Fibroblast of lung (primary cell): ENCODE measurements at places on chromosomes 11 and 22.

DNA sequence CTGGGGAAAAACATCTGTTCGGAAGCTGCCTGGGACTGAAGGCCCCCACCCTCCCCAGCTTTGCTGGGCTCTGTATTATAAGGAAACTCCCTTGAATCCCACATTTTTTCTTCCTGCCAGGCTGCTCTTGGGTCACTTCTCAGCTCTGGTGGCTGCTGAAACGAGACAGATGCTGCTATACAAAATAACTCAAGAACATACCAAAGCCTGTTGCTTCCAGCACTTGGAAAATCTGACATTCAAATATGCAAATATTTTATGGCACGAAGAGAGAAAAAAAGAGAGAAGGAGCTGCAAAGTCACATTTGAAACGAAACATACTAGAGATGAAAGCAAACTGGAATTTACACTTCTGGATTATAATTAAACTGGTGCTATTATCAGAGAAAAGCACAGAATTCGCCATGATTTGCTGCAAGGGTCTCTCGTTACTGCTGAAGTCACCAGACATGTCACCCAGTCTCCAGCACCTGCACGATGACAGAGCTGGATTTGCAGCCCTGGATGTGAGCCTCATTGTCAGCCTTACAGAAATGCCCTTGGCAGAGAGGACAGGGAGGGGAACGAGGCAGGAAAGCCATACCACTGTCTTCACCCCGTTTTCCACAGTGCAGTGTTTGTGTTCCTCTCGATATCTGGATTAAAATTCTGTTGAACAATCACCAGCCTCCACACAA, 47.9 kb upstream of the IGSF9B start:
- H3K36me3 ChIP-seq = no peaks in the 10 kb centered on the region
- H3K4me3 ChIP-seq = no peak overlapping the region
- H3K27ac ChIP-seq = no peak overlapping the region
- no peak for DNase-seq

DNA sequence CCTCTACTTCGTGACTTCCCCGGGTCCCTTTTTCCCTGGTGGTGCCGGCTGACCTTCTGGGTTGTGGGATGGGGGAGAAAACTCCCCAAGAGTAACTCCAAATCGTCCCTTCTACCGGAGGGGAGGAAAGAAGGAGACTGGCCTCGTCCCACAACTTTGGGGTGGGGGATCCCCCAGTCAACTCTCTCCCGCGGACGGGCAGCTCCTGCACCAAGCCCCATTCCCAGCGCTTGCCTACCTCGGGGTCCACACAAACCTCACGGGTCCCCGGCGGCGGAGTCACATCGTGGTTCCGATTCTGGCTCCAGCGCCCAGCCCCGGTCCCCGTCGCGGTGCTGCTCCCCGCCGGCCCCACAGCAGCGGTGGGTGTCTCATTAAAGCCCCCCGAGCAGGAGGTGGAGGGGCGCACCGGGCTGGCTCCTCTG, 317 bp downstream of the BDNF start:
- H3K27ac ChIP-seq = peak overlapping the region; percentile 64
- peaks cover 5% of the 10 kb centered on the region for H3K27me3 ChIP-seq
- peak overlapping the region; percentile 87 for H3K4me3 ChIP-seq
- H3K4me1 ChIP-seq = peaks cover 2% of the 10 kb centered on the region
- no peak for DNase-seq

GRCh38 chr11:67732045-67732787, 57.8 kb upstream of the ALDH3B2 start:
- H3K4me1 ChIP-seq = no peaks in the 10 kb centered on the region
- no peak overlapping the region for H3K27ac ChIP-seq
- DNase-seq = no peak
- H3K27me3 ChIP-seq = no peaks in the 10 kb centered on the region
- no peaks in the 10 kb centered on the region for H3K36me3 ChIP-seq

GRCh38 chr22:26416670-26417276, 12.3 kb upstream of the ASPHD2 start:
- no peaks in the 10 kb centered on the region for H3K4me1 ChIP-seq
- H3K36me3 ChIP-seq = no peaks in the 10 kb centered on the region
- peak; percentile 88 for DNase-seq
- H3K27ac ChIP-seq = no peak overlapping the region
- peaks cover 3% of the 10 kb centered on the region for H3K27me3 ChIP-seq

DNA sequence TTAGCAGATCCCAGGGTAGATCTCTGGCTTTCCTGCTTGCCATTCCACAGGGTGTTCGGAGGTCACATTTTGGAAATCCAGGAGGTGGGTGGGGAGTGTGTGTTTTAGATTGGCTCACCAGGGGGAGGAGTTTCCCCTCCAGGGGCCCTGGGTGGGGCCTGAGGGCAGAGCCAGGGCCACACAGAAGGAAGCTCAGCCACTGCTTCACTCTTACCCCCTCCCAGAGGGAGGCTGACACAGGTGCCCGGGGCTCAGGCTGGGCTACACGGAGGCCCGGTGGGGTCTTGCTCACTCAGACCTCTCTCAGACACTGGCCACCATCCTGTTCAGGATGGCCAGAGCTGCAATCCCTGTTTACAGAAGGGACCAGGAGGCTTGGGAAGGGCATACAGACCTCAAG, 2.5 kb downstream of the WNT7B start:
- H3K4me3 ChIP-seq = no peak overlapping the region
- H3K36me3 ChIP-seq = no peaks in the 10 kb centered on the region
- no peak for DNase-seq
- H3K27ac ChIP-seq = no peak overlapping the region
- H3K27me3 ChIP-seq = peaks cover 58% of the 10 kb centered on the region
- H3K4me1 ChIP-seq = peaks cover 7% of the 10 kb centered on the region

GRCh38 chr11:10486161-10486840, 31.2 kb downstream of the AMPD3 start:
- no peak overlapping the region for H3K27ac ChIP-seq
- no peaks in the 10 kb centered on the region for H3K36me3 ChIP-seq
- no peak overlapping the region for H3K4me3 ChIP-seq
- DNase-seq = no peak
- no peaks in the 10 kb centered on the region for H3K27me3 ChIP-seq

GRCh38 chr11:95306801-95307200, 75.8 kb upstream of the SESN3 start:
- no peak overlapping the region for H3K27ac ChIP-seq
- H3K27me3 ChIP-seq = no peaks in the 10 kb centered on the region
- no peaks in the 10 kb centered on the region for H3K36me3 ChIP-seq
- no peak for DNase-seq

GRCh38 chr11:12512826-12513395, 135.5 kb downstream of the PARVA start:
- no peaks in the 10 kb centered on the region for H3K27me3 ChIP-seq
- H3K36me3 ChIP-seq = peaks cover 5% of the 10 kb centered on the region
- DNase-seq = no peak
- H3K4me3 ChIP-seq = no peak overlapping the region
- H3K4me1 ChIP-seq = peaks cover 2% of the 10 kb centered on the region

DNA sequence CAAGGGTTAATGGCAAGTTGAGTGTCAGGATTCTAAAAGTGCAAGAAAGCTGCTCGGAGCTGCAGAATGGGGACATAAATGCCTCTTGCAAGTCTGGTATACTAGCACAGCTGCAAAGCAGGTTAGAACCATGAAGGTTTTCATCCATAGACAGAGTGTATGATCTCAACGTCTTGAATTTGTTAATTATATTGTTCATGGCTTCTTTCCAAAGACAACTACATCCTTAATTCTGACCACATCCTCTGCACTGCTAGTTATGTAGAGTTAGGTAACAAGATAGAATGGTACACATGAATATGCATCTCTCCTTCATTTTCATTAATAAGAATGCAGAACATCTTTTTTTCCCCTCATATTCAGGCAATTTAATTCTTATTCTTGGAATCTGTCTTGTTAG, 34.2 kb downstream of the EXPH5 start:
- no peaks in the 10 kb centered on the region for H3K36me3 ChIP-seq
- peak overlapping the region; percentile 50 for H3K27ac ChIP-seq
- peak; percentile 71 for DNase-seq
- no peak overlapping the region for H3K4me3 ChIP-seq
- peaks cover 19% of the 10 kb centered on the region for H3K4me1 ChIP-seq
